HCT116 (cell line): ENCODE measurements at places on chromosomes 13 and 19. TPM values are rescaled to one million over a fixed set of nuclear protein-coding genes. Genes with fewer than 3 reads are reported as not detected.

Gene NALCN
- total RNA-seq = not detected

Gene ANKLE1
- 14.8 TPM for total RNA-seq

Gene ZNF576
- 11.2 TPM for total RNA-seq

- DNase-seq = no peak
- no peak overlapping the region for H3K27ac ChIP-seq
- no peak overlapping the region for H3K4me3 ChIP-seq
- H3K36me3 ChIP-seq = peaks cover 72% of the 10 kb centered on the region
These were observed 9.9 kb downstream of the CDC16 start for GRCh38 chr13:114244637-114245036.

DNA sequence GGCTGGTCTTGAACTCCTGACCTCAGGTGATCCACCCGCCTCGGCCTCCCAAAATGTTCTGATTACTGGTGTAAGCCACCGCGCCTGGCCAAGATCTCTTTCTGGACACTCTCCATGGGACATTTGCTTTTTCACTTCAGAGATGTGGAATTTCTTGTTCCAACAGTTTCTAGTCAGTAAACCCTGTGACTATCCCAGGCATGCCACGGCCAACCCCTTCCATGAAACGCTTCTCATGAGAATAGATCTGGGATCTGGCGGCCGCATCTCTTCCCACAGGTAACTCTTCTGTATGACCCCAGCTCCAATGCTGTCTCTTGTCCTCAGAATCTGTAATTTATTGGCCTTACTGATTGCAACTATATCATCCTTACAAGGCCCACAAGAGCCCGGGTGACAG lies 16.2 kb downstream of the PLPP2 start:
- H3K4me1 ChIP-seq = no peaks in the 10 kb centered on the region
- H3K36me3 ChIP-seq = no peaks in the 10 kb centered on the region
- no peaks in the 10 kb centered on the region for H3K27me3 ChIP-seq
- H3K4me3 ChIP-seq = no peak overlapping the region
- H3K27ac ChIP-seq = no peak overlapping the region

DNA sequence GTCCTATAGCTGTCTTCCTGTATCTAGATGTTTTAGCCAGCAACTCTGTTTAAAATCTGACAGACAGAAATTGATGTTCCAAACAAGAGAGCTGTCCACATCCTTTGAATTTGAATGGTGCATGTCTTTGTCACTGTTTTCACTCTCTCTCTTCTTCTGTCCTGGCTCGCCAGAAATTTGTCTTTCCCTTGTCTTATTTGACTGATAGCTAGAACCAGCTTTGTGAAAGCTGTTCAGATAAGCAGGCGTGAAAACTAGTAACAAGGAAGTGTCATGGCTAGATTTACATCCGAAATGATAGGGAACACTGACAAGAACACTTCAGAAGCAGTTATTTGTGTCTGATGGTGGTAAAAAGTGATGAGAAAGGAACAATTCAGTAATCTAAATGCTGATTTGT lies 354.9 kb upstream of the SLITRK1 start:
- no peaks in the 10 kb centered on the region for H3K4me1 ChIP-seq
- no peaks in the 10 kb centered on the region for H3K27me3 ChIP-seq
- H3K36me3 ChIP-seq = no peaks in the 10 kb centered on the region
- H3K4me3 ChIP-seq = no peak overlapping the region

DNA sequence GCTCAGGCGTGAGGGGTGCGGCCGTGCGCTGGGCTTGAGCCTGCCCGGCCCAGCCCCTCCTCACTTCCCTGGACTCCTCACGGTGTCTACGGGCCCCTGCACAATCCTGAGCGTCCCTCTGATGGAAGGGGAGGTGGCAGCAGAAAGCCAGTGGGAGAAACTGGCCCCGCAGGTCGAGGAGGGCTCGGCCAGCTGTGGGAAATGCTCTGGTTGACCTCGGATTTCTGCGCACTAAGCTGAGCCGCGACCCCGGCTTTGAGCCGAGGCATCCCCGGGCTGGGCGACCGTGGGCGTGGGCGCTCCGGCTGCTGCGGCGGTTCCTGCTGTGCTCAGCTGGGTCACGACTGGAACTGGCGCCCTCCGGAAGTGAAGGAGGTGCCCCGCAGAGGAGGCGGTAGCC lies 70.1 kb downstream of the ZNF208 start:
- no peaks in the 10 kb centered on the region for H3K36me3 ChIP-seq
- no peak overlapping the region for H3K27ac ChIP-seq
- H3K4me1 ChIP-seq = no peaks in the 10 kb centered on the region
- H3K4me3 ChIP-seq = no peak overlapping the region
- H3K27me3 ChIP-seq = no peaks in the 10 kb centered on the region
- DNase-seq = no peak

- no peaks in the 10 kb centered on the region; the same call in 1 of the 2 replicates for H3K36me3 ChIP-seq
- H3K4me1 ChIP-seq = peaks cover 12% of the 10 kb centered on the region
- H3K27me3 ChIP-seq = no peaks in the 10 kb centered on the region
- no peak overlapping the region for H3K4me3 ChIP-seq
These were observed 4.2 kb downstream of the ATP8B3 start for GRCh38 chr19:1807695-1808394.

- H3K36me3 ChIP-seq = no peaks in the 10 kb centered on the region
- no peak overlapping the region for H3K27ac ChIP-seq
- H3K4me1 ChIP-seq = peaks cover 6% of the 10 kb centered on the region; the same call in 1 of the 2 replicates
- no peaks in the 10 kb centered on the region for H3K27me3 ChIP-seq
- no peak for DNase-seq
These were observed 74.0 kb upstream of the DOCK9 start for GRCh38 chr13:99051768-99052455.

DNA sequence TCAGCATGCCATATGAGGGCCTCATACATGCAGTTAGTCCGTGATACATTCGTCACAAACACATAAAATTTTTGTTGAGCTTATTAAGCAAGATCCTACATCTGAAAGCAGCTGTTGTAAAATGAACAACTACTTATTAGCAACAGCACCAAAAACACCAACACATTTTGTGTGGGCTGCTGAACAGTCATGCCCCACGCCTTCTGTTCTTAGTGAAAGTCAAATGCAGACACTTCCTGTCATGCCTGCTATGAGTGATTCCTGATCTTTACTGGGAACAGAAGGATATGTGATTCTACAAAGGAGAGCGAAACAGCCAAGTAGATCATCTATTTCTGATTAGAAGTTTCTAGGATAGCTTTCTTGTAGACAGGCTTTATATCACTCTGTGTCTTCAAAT lies 4.2 kb upstream of the B3GLCT start:
- peaks cover 8% of the 10 kb centered on the region for H3K4me1 ChIP-seq
- DNase-seq = no peak
- H3K27ac ChIP-seq = no peak overlapping the region
- no peak overlapping the region for H3K4me3 ChIP-seq
- no peaks in the 10 kb centered on the region for H3K36me3 ChIP-seq
- H3K27me3 ChIP-seq = no peaks in the 10 kb centered on the region

DNA sequence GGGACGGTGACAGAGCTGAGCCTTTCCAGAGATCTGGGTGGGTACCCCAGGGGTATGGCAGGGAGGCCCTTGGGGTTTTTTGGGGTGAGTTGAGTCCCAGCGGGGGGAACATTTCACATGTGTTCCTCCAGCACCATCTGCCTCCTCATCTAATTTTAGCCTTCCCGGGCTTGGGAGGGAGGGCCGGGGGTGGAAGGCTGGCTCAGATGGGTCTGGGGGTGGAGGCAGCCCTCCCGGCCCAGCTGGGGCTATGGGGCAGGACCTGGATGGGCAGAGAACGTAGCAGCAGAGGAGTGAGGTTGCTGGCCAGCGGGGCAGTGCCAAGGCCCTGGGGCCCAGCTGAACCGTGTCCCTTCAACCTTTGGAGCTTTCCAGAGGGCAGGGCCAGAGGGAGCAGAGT lies 23.5 kb downstream of the ADGRL1 start:
- H3K36me3 ChIP-seq = no peaks in the 10 kb centered on the region; the same call in 1 of the 2 replicates
- no peaks in the 10 kb centered on the region for H3K27me3 ChIP-seq
- H3K4me1 ChIP-seq = no peaks in the 10 kb centered on the region
- no peak overlapping the region for H3K27ac ChIP-seq
- no peak for DNase-seq

DNA sequence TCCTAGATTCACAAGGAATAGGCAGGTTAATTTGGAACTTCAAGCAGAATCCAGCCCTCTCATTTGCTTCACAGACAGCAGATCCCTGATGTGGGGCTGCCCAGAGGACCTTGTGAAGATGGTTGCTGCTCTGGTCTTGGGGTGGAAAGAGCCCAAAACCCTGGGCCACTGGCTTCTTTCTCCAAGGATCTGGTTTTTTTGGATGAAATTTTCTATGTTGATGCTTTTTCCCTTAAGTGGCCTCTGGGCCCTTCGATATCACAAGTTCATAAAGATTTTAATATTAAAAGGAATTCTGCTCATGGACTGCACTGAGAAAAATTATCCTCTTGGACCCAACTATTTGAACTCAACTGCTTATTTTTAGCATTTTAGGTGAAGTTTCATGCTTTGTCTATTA lies 421.1 kb downstream of the KLF5 start:
- H3K27ac ChIP-seq = no peak overlapping the region
- no peaks in the 10 kb centered on the region for H3K36me3 ChIP-seq
- no peaks in the 10 kb centered on the region for H3K27me3 ChIP-seq
- no peak for DNase-seq
- no peaks in the 10 kb centered on the region for H3K4me1 ChIP-seq

DNA sequence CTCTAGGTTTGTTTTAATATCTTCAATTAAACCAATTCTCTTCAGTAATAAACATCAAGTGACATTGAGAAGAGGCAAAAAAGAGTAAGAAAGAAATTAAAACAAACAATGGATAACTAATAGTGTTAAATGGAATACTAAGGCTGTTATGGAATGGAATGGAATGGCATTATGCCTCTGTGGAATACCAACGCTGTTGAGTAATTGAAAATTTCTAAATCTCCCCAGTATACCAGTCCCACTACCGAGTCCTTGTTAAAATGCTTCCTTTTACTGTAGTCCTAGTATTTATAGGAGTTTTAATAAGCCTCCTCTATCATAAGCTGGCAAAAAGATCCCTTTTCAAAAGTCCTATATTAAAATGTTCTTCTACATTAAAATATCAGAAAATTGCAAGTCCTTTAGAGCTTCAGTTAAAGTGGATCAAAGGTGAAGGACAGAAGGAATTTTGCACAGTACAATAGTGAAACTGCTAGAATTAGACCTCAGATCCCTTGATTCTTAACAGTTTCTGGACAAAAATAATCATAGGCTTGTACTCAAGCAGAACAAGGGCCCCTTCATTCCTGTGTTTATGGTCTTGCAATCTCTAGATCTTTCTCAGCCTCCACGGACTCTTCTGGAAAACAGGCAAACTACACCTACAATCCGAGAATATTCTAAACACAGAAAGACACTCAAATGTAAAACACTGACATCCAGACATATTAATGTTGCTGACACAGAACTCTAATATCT lies 128.2 kb downstream of the PCDH9 start:
- H3K27me3 ChIP-seq = no peaks in the 10 kb centered on the region
- no peaks in the 10 kb centered on the region for H3K36me3 ChIP-seq
- H3K4me3 ChIP-seq = no peak overlapping the region
